ENCODE measurements at places on chromosomes 2 and 18.

DNA sequence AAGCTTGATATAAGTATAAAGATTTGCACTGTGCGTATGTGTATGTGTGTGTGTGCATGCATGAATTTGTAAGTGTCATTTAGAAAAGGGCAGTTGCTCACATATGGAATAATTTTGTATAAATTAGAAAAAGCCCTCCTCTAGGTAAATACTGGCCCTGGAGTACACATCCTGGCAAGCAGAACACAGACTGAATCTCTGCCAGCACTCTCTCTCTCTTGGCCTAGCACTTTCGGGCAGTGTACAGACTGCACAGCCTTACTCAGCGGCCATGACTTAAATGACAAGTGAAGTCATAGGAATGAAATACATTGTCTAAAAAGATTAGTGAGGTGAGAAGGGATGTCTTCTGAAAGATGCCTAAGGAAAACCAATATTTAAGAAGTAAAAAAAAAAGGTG is 214.1 kb downstream of the RDH14 start:
- DNase-seq: no peak

DNA sequence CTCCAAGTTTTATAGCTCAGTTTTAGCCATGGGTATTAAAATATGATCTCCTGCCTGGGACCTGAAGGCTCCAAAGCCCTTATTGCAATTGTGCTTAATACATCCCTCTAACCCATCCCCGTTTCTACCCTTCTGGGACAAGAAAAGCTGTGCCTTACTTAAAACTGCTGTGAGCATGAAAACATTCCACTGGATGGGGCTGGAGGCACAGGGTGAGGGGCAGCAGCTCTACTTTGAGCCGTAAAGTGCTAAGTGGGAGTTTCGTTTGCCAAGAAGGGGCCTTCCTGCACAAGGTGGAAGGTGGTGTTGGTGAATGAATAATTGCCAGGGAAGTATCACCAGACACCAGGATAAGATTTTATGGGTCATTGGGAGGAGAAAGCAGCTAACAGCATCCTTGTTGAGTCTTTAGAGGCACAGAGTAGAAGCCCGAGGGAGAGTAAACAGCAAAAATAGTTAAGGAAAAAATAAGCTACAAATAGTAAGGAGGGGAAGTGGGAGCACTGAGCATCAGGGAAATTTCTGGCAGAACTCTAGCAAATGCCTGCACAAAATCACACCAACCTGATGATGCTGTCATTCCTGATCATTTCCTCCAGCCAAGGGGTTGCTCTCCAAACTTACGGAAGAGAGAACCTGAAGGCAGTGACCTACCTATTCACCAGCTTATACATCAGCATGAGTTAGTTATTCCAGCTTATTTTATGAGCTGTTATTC is 218.4 kb downstream of the MREG start:
- no peak for DNase-seq

GRCh38 chr2:29317077-29317517 is 201.9 kb downstream of the CLIP4 start:
- peak; percentile 11 for DNase-seq

DNA sequence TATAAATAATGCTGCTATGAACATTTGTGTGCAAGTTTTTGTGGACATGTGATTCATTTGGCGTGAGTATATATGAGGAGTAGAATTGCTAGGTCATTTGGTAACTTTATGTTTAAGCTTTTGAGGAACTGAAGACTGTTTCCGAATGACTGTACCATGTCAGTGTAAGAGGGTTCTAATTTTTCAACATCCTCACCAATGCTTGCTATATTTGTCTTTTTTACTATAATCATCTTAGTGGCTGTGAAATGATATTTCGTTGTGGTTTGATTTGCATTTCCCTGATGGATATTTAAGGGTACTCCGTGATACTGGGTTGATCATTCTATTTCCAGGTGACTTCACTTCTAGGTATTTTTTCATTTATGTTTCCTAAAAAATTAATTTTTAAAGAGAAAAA is 241.1 kb downstream of the BCL2 start:
- no peak for DNase-seq

DNA sequence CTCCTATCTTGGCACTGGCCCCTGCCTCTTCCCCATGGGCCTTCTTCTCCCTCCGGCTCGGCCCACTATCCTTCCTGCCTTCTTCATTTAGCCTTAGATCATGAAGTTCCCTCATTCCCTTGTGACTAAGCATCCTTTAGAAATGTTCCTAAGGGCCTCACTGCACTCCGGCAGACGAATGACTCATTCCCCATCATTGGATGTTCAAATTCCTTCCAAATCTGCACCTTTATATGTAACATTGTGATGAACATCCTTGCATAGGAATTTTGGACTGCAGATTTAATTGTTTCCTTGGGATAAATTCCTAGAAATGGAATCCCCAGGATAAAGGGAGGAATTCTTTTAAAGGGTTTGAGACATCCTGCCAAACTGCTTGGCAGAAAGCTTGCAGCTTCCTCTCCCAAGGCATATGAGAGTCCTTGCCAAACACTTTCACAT is 19.0 kb downstream of the CRACDL start:
- DNase-seq: no peak

DNA sequence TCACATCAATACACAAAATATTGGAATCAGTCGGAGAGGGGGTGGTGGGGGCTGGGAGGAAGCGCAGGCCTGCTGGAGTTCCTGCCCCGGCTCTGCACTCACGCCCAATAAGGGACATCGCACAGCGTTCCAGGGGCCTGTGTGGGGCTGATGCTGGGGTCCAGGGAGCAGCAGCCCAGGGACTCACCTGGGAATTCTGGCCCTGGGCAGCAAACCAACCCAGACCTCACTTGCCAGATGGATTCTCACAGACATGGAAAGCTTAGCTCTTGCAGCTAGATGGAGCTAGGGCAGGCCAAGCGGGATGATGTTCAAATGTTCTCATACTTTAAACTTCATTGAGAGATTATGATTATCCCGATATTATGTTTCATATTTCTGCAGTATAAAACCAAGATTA is 266.6 kb upstream of the TANK start:
- no peak for DNase-seq

GRCh38 chr2:205984381-205984780 is 101.6 kb downstream of the INO80D start:
- no peak for DNase-seq

DNA sequence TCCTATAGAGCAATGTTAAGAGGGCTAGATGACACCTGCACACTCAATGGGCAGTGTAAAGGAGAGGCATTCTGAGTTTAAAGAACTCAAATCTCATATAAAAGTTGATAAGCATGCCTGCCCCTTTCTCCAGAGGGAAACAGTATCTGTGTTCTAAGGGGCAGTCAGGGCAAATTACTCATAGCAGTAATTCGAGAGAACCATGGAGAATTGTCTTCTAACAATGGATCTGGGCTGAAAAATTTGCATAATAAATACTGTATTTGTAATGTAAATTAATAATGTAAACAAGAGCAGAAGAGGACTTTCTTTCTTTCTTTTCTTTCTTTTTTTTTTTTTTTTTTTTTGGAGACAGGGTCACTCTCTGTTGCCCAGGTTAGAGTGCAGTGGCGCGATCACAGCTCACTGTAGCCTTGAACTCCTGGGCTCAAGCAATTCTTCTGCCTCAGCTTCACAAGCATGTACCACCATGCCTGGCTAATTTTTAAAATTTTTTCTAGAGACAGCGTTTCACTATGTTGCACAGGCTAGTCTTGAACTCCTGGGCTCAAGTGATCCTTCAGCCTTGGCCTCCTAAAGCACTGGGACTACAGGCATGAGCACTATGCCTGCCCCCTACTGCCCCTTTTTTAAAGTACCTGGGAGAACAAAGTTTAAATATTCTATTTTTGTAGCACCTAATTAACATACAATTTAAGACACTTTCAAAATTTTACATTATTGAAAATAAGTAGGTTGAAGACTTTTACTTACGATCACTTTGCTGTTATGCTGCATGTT is 70.6 kb downstream of the OTX1 start:
- DNase-seq: no peak

DNA sequence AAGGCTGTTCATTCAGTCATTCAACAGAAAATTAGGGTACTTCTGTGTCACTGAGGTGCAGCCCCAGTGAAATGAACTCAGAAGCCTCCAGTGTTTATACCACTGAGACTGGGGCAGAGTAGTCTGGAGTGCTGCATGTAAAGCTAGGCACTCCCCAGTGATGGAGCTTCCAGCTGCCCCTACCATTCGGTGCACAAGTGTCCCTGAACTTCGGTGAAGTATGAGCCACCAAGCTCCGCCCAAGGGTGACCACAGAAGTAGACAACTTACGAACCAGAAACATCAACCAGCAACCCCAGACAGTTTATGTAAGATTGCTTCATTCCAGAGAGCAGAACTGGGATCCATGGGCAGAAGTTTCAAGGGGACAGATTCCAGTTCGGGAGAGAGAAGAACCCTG is 70.6 kb upstream of the FOSL2 start:
- no peak for DNase-seq

DNA sequence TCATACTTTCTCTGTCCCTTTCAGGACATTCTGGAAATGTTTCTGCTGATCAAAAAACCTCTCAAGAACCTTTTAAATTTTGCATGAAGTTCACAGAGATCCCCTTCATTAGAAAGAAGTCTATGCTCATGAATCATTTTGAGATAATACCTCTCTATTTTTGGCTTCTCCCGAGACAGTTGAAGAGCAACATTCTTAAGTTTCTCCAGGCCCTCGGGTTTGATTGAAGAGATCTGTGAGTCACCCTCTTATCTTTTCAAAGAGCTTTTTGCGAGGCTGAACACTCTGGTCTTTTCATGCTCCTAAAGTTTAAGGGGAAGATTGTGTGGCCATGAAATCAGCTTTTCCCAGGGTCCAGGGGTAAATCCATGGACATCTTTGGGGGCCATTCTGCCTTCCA is 354.2 kb downstream of the FBXO15 start:
- no peak for DNase-seq

GRCh38 chr2:42009657-42010580 is 37.9 kb upstream of the PKDCC start:
- no peak for DNase-seq

- peak; percentile 19 for DNase-seq
Observed at GRCh38 chr2:105919191-105919811, 174.6 kb downstream of the NCK2 start.

- DNase-seq: no peak
Observed at GRCh38 chr2:172256886-172257285, 154.2 kb upstream of the DLX2 start.

DNA sequence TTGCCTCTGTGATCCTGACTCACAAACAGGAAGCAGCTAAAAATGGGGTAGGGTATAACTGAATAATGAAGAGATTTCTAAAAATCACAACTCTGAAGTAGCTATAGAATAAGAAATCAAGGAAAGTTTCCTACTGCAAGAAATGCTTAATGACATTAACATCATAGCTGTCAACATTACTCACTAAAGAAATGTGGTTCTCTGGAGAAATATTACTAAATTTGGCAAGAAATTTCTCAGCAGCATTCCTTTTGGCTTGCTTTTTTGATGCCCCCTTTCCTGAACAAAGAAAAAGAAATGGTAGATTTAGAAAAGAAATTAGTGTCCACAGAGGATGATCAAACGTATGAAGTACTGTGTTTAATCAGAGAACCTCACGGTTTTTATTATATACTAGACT is 9.5 kb downstream of the PRKRA start:
- DNase-seq: no peak

- DNase-seq: no peak
Observed at GRCh38 chr18:43934781-43935471, 657.6 kb upstream of the SYT4 start.

GRCh38 chr18:3660739-3661515 is 211.0 kb downstream of the TGIF1 start:
- DNase-seq: peak; percentile 22

DNA sequence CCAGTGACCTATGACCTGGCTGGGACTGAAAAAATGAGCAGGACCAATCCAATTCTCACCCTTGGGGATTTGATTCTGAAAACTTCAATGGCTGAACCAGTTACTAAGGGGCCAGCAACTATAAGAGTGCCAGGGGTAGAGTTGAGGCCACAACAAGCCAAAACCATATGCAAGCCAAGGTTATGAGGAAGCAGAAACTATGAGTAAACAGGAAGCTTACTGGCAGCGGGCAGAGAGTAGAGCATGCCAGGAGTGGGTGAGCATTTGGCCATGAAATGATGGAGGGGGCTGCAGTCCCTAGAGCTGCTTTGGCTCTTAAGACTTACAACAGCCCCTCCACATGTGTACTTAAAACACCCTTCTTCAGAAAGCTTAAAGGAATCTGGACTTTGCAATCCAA is 82.4 kb downstream of the RBMS1 start:
- DNase-seq: no peak

- peak; percentile 16 for DNase-seq
Observed at GRCh38 chr18:30971338-30971956, 71.1 kb downstream of the DSC3 start.

GRCh38 chr2:201269764-201270163 is 9.4 kb downstream of the CASP8 start:
- no peak for DNase-seq

GRCh38 chr2:71702071-71702970 is 249.0 kb downstream of the DYSF start:
- DNase-seq: no peak

DNA sequence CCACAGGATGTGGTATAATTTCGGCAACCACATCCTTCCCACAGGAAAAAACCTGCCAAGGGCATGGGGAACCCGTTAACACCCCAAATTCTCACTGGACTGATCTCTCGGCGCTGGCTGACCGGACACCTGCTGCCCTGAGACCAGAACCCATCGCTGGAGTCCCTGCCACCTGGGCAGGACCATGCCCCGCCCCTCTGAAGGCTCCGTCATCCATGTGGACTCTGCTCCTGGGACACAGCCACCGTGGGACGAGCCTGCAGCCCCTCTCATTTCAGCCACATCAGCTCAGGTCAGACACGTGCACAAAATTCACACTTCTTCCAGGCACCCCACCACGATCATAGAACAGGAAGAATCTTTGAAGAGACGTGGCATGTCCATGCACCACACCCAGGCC is 108.2 kb downstream of the ZNF516 start:
- DNase-seq: no peak

GRCh38 chr2:150572961-150573395 is 85.5 kb upstream of the RND3 start:
- DNase-seq: no peak

DNA sequence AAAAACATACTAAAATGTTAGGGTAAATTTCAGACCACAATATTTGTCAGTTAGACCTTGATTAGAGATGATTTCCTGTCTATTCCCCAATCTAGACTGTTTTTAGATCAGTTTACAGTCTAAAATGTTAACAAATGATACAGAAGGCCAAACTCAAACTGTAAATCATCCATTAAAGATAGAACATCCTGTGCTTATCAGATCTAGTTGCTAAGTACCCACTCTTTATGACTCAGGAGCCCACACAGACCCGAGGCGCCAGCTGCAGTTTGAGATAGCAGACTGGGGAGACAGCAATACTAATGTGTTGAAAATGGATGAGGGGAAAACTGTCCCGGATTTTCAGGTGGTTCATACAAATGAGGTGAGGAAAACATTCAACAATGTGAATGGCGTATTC is 113.3 kb downstream of the SCG2 start:
- DNase-seq: no peak

DNA sequence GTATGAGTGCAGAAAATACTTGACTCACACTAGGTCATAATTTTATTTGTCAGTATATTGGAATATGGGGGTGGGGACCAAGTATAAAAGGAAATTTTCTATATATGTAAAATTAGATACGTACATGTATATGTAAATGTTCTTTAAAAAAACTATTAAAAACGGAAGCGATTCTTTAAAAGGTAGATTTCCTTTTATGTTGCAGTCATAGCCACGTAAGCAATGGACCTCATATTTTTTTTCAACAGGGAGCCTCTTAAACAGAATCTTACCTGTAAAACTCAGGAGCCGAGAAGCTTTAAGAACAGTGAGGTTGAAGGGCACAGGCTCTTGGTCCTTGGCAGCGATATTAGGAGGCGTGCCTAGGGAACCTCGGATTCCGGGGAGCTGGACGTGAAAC is 3.3 kb downstream of the RHBDD1 start:
- no peak for DNase-seq

GRCh38 chr2:31141443-31142085 is 3.3 kb upstream of the GALNT14 start:
- DNase-seq: no peak

Data from large intestine (tissue), 12 donors.